Activated T-cell treated with anti-CD3 and anti-CD28 coated beads, Interleukin-2, amount 50 U/mL, for 72 hours (primary cell): ENCODE measurements at places on chromosomes 16 and 17.

GRCh38 chr16:84063980-84064379 is 21.4 kb upstream of the SLC38A8 start:
- no peak for DNase-seq

DNA sequence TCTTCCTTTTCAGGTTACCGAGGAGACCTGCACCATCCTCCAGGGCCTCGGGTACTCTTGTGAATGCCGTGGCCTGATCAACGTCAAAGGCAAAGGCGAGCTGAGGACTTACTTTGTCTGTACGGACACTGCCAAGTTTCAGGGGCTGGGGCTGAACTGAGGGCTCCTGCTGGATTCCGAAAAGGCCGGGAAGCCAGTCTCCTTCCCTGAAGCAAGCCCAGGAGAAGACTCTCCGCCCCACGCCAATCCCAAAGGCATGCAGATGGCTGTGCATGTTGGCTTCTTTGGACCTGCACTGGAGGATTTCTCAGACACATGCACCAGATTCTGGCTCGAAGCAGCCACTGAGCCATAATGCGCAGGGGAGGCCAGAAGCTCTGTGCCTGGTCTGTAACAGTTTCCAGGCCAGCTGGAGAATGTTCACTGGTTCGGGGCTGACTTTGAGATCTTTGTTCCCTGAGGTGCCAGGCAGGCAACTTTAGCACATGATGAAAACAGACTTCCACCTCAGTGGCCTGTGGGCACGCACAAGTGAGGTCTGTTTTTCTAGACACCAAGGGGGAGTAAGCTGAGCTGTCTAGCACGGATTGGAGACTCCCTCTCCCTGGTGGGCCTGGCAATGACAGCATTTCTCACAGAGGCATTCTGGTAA is 49.1 kb downstream of the ADCY7 start:
- DNase-seq: no peak

GRCh38 chr16:50809561-50809960 is 67.7 kb downstream of the CYLD start:
- no peak for DNase-seq

DNA sequence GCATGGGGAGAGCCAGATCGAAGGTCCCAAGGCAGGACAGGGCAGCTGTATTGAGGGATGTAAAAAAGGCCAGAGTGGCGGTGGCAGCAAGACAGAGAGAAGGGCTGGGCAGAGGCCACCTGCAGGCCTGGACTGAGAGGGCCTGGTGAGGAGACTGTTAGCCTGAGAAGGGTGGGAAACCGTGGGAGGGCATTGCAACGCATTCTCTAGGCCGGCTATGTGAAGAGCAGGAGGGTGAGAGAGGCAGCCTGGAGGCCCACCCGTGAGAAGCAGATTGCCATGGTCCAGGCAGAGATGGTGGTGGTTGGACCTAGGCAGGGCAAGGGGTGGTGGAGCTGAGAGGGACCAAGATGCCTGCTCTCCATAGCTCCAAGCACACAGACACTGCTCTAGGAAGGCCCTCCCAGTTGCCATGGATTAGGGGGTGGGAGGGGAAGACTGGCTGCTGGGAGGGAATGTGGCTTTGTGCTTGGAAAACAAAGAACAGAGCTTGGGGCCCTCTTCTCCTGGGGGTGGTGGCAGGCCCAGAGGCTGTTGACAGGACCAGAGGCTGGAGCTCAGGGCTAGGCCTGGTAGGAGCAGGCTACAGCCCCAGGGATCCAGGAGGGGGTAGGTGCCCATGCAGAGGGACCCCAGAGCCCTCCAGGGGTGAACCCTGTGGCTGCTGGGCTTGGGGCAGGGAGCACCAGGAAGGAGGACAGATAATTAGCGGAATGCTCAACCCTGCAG is 12.4 kb upstream of the TCAP start:
- no peak for DNase-seq

- no peak for DNase-seq
Observed at GRCh38 chr17:67696347-67696746, 21.4 kb upstream of the NOL11 start.

DNA sequence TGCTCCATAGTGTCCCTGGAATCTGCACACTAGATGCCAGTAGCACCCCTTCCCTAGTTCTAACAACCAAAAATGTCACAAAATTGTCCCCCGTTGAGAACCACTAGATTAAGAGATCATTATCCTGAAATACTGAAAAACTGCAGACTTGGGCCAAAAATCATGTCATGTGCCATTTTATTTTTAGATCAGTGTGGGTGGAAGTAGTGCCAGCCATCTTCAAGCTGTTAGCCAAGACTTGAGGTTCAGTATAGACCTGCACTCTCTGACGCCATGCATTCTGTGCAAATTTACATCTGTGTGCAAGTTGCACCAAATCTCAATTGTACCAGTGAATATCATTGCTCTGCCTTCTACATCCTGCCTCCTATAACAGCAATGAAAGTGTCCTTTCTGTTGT is 31.5 kb upstream of the NOL11 start:
- DNase-seq: no peak

DNA sequence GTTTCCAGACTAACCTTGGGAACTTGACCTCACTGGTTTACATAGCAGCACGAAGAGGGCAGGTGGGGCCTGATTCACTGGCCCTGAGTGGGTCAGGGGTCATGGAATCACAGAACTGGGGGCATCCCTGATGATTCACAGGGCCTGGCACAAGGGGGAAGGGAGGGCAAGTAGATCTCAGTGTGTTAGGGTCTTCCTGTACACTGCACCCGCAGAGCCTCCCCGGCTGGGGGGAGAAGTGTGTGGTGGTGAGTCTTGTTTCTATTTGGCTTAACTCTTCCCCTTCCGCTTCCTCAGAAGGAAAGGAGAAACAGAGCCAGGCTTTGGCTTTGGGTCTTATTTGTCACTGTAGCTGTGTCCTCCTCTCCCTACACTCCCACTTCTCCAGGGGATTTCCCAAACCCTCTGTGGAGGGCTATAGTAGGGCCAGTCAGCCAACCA is 3.7 kb downstream of the STARD3 start:
- no peak for DNase-seq

- DNase-seq: no peak
Observed at GRCh38 chr16:29996766-29997250, 767 bp downstream of the INO80E start.

DNA sequence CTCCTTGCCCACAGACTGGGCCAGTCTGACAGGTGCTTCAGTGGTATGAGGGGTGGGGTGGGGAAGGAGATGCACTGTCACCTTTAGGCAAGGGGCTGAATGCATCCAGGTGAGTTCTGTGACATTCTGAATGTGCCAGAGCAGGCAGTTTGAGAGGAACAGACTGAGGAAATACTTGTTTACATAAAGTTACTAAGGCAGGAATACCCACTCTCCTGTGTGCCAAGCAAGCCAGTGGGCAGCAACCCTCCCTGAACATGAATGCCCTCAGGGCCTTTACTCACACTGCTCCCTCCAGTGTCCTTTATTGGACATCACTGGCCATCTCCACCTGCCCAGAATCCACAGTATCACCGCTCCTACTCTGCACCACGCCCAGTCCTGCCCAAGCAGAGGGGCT is 33.1 kb upstream of the ULK2 start:
- DNase-seq: no peak

DNA sequence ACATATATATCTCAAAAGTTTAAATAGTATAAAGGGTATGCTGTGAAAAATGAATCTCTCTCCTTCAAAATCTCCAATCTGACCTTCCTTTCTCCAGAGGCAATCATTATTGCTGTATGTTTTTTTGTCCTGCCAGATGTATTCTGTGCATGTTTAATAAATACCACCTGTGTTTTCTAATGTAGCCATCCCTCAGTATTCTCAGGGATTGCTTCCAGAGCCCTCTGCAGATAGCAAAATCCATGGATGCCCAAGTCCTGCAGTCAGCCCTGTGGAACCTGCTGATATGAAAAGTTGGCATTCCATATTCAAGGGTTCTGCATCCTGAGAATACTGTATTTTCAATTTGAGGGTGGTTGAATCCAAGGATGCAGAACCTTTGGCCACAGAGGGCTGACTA is 42.9 kb downstream of the BPTF start:
- DNase-seq: no peak
